ENCODE measurements at places on chromosomes 2 and 18.

GRCh38 chr2:177074099-177074710, 138.4 kb upstream of the HNRNPA3 start:
- DNase-seq: no peak

- no peak for DNase-seq
Observed at GRCh38 chr2:118056801-118057200, 31.5 kb upstream of the INSIG2 start.

- no peak for DNase-seq
Observed at GRCh38 chr18:39561126-39561525, 1995.5 kb upstream of the CELF4 start.

DNA sequence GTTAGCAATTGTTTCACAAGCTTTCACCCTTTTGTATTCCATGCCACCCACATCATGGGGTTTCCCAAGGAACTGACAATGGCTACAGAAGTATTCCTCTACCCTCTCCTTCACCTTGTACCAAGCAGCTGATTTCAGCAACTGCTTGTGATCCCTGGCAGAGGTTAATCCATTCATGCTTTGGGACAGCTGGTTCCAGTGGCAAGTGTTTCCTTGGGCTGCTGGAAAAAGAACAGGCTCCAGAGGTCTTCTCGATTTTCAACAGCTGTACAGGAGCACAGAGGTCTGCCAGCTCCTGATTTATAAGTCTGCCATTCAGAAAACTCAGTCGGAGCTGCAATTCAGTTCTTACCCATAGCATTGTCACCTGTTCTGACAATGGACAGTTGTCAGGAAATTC, 239.2 kb upstream of the CWC22 start:
- DNase-seq: peak; percentile 4

GRCh38 chr2:178761759-178762371, 45.4 kb downstream of the TTN start:
- DNase-seq: peak; percentile 64

GRCh38 chr2:175877845-175878544, 124.1 kb downstream of the LNPK start:
- DNase-seq: peak; percentile 44

- peak; percentile 37 for DNase-seq
Observed at GRCh38 chr2:18829251-18829902, 240.0 kb upstream of the NT5C1B start.

GRCh38 chr2:45153121-45153520, 143.9 kb upstream of the SIX2 start:
- DNase-seq: no peak

GRCh38 chr2:3302751-3303582, 74.7 kb downstream of the EIPR1 start:
- DNase-seq: no peak

- DNase-seq: no peak
Observed at GRCh38 chr18:9552616-9553015, 61.7 kb downstream of the PPP4R1 start.

DNA sequence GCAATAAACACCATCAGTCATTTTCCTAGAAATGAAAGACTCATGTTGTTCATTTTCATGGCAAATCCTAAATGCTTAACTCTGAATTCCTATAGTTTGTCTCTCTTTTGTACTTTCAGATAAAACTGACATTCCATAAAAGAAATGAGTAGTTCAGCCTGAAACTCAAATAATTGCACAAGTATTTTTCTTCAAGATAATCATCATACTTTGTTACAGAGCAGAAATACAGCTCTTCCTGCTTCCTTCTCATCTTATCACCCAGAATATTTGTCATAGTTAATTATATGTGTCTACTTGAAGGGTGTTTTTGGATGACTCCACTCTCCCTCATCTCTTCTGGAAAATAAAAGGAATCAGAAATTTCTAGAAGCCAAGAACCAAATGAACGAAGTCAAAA, 141.1 kb downstream of the HNMT start:
- peak; percentile 48 for DNase-seq

GRCh38 chr2:30986231-30986580, 152.0 kb downstream of the GALNT14 start:
- DNase-seq: no peak

GRCh38 chr2:102029405-102029804, 37.6 kb downstream of the IL1R2 start:
- DNase-seq: no peak

DNA sequence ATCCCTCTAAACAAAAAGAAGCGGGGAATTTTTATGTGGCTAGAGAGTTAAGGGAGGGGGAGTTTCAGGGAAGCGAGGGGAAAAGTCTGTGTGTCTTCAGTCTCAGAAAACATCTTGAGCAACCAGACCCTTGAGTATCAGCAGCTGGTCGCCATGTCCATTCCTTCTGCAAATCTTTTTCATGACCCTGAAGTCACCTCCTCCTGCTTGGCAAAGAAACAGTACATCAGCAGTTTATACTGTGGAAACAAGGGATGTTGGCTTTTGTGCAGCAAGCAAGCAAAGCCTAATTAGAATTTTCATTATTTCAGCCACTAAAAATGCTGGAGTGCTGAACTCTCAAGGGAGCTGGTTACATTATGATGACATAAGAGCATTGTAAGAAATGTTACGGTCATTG, 187.4 kb upstream of the SLC8A1 start:
- peak; percentile 12 for DNase-seq

GRCh38 chr2:230793572-230794359, 71.0 kb upstream of the ITM2C start:
- DNase-seq: peak; percentile 98

DNA sequence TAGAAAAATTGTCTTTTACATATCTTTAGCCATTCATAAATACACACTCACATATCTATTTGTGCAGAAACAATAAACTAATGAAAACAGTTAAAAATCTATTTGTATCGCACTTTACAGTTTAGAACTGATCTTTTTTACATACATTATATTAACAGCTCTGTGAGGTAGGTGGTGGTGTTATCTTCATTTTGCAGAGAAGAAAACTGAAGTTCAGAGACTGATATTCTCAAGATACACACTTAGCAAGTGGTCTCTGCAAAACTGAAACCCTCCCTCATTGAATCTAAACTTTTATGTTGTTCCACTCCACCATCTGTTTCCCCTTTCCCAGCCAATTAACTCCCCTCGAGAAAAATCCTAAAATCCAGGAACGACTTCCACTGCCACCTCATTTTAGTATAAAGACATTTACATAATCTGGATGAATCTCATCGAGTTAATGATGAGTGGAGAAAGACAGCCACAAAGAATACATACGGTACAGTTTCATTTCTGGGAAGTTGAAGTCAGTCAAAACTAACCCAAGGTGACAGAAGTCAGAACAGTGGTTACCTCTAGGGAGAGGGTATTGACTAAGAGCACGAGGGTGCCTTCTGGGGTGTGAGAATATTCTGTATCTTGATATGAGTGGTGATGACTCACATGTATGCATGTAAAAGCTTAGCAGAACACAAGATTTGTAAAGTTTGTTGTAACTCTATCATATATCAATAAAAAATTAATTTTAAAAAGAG, 524.2 kb upstream of the TCF4 start:
- peak; percentile 24 for DNase-seq

GRCh38 chr2:64943387-64944150, 45.6 kb upstream of the SLC1A4 start:
- peak; percentile 83 for DNase-seq

DNA sequence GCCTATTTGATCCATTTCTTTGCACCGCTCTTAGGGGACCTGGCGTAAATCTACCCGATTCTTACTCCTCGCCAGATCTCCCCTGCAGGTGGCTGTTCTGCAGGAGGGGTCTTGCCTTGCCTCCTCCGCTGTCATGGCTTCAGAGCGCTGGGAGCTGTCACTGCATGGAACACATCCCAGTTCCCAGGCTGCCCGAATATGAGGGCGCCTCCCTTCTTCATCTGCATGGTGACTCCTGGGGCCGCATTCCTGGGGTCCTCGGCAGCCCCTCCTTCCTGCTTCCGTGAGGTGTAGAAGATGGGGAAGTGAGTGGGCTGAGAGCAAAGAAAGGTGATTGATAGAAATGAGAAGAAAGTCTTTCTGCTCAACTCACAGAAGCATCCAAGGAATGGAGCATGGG, 27.3 kb upstream of the COPS8 start:
- no peak for DNase-seq

GRCh38 chr2:32962690-32963089, 15.9 kb downstream of the LTBP1 start:
- DNase-seq: no peak

DNA sequence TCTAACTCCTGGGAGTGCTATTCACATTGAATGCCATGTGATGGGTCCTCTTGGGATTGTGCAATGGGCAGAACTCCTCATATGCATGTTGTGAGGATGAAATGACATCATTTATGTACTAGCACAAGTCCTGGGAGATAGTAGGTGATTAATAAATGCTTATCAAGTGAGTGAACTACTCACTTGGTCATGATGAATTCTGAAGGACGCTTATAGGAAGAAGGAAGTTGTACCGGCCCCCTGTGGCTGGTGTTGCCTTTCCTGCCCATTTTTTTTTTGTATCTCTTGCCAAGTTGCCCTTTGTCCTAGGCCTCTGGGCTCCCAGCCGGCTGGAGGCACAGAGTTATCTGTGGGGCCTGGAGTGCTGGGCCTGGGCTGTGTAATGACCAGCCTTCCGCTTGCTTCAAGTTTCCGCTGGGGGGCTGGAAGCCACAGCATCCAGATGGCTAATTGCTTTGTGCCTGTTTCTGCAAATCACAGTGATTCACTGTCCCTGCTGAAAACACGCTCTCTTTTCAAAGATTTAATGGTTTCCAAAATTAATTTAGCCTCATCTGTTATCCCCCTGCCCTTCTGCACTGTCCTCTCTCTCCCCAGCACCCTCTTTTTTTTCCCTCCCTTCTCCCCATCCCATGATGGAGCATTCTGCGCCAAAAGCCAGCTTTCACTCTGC, 33.7 kb upstream of the MRPL33 start:
- peak; percentile 65 for DNase-seq

GRCh38 chr2:47737-48136, 1.4 kb upstream of the FAM110C start:
- DNase-seq: no peak

GRCh38 chr18:13582178-13582670, 144.1 kb downstream of the FAM210A start:
- DNase-seq: no peak

DNA sequence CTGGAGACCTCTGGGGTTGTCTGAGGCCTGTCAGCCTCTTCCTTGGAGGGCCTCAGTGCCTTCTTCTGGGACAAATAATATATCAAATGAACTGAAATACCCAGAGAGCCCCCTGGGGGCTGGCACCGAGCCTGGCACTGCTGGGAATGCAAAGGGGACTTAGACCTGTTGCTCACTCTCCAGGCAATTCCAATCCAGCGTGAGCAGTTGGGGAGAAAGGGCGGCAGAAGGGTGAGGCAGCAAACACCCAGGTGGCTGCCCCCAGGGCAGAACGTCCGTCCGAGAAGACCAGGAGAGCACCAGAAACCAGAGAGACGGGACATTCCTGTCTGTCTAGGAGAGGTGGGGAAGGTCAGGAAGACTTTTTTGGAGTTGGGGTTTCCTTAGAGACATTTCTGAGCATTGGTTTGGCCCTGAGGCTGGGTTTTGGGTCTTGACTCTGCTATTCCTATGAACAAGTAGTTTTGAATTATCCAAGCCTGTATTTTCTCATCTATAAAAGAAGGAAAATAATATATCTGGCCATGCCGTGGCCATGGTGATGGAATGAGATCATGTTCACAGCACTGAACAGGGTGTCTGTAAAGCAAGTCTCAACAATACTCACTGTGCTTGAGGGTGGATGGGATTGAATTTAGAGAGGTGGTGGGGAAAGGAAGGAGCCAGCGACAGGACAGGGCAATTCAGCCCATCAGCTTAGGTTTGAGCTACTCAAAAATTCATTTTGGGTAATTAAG, 44.3 kb upstream of the ZBTB7C start:
- DNase-seq: no peak

Data from adipocyte (in vitro differentiated cells).